ENCODE measurements at places on chromosomes 11 and 22.
A peak's percentile ranks its signal among the peaks of the same experiment; 100 is the strongest.

GRCh38 chr11:68200639-68201038 is 12.5 kb downstream of the KMT5B start:
- DNase-seq = no peak

DNA sequence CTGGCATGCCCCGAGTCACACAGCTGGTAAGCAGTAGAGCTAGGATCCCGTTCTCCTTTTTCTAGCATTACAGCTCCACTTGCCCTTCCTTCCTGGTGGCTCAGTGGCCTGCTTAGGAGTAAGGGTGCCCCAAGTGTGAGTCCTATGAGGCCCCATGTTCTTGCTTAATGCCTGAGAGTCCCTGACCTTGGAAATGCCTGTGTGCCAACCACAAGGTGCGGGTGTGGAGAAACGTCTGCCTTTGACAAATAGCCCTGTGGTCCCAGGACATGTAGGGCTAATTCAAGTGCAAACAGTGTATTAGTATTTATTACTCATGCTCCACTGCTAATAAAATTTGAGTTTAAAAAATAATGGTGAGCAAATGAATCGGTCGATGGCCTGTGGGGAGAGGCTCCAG is 18.4 kb downstream of the GRIK4 start:
- no peak for DNase-seq

- DNase-seq = no peak
These were observed 1.7 kb downstream of the SAMM50 start for GRCh38 chr22:43956805-43957463.

GRCh38 chr22:20244691-20245576 is 23.2 kb downstream of the RTN4R start:
- no peak for DNase-seq

- DNase-seq = no peak
These were observed 132.2 kb upstream of the SESN3 start for GRCh38 chr11:95363164-95363563.

- no peak for DNase-seq
These were observed 48.1 kb downstream of the SMIM38 start for GRCh38 chr11:69203901-69204245.

- peak; percentile 35 for DNase-seq
These were observed 13.4 kb upstream of the ST14 start for GRCh38 chr11:130145975-130146776.

GRCh38 chr11:64742889-64743590 is 902 bp downstream of the RASGRP2 start:
- DNase-seq = no peak

DNA sequence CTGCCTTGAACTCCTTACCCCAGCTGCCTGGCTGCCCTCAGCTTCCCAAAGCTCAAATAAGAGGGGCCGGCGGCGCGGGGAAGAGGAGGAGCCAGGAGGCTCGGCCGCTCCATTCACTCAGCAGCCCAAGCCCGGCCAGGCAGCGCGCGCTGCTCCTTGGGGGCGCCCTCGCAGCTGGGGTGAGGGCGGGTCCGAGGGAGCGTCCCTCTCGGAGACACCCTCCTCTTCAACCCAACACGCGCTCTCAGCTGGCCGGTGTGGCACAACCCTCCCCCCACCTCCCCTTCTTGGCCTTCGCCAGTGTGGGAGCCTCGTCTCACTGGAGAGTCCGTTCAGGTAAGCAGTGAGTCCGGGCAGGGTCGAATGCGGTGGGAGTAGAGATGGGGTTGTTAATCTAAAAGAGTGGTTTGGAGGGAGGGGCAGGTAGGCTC is at the start of gene WT1:
WT1 (minus strand) TSS at position 29 of the 431 bp plus-strand sequence.
- peak; percentile 58 for DNase-seq

DNA sequence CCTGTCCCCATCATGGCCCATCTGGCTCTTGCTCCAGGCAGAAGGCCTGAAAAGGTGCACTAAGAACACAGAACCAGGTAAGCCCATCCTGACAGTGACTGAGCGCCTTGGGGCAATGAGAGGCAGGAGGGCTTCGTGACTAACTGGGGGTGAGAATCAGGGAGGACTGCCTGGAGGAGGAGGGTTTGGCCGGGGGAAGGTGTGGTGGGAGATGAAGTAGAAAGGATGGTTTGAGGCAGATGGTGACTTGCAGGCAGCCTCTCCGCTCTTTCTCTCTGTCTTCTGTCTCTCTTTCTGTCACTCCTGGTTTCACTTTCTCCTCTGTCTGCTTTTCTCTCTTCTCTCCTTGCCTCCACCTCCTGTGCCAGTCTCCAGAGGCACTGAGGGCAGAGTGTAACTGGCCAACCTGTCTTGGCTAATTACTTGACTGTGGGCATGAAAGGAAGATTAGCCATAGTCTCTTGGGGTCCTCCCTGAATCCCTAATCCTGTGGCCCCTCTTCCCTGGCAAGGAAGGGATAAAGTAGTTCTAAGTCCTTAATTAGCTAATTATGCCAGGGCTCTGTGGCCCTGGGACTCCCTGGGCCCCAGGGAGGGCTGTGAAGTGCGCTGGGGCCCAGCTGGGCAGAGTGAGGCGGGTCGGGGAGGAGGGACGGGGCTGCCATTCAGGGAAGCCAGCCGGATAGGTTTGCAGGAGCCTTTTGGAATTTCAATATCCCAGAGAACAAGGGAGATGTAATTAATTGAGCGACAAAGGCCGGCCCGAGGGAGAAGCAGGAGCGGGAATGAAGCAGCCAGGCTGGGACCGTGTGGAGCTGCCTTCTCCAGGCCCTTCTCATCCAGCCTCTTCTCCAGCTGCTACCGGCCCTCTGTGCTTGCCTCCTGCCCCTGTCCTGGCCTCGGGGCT is 61.1 kb downstream of the CACNA1I start:
- no peak for DNase-seq

DNA sequence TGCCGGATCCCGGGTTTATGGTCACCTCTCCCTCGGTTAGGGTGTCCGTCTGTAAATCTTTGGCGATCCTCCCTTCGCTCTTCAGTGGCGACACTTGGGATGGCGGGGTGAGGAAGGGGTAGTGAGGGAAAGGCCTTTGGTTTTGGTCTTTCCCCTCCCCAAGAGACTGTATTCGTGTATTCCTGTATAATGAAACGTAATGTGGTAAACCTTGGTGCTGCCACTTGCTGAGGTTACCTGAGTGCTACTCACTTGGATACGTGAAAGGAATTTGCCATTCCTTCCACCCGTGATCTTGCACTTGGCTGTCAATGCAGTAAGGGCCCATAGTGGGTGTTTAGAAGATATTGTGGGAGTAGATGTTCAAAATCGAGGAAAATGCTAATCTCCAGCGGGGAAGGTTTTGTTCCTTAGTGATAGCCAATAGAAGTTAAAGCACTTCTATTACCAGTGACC is 578 bp upstream of the NUP160 start:
- DNase-seq = no peak

- peak; percentile 99 for DNase-seq
These were observed 8.6 kb downstream of the C11orf91 start for GRCh38 chr11:33692013-33692504.

DNA sequence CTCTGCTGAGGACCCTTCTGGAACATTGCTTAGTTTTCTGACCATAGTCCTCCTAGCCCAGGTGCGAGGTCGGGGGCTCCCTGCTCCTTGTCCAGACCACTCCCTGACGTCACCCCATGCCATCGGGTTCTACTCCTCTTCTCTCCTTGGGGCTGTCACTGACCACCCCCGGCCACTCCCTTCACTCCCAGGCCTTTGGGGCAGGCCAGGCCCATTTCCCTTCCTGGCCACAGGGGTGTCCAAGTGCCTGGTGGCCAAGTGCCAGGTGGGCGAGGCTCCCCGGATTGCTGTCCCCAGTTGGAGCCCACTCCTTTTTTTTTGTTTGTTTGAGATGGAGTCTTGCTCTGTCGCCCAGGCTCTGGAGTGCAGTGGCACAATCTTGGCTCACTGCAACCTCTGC is 19.5 kb downstream of the MRGPRD start:
- no peak for DNase-seq

- DNase-seq = no peak
These were observed 1418.2 kb downstream of the TBC1D22A start for GRCh38 chr22:48180631-48181030.

- DNase-seq = peak; percentile 80
These were observed 105.9 kb upstream of the ARHGAP20 start for GRCh38 chr11:110818032-110818687.

DNA sequence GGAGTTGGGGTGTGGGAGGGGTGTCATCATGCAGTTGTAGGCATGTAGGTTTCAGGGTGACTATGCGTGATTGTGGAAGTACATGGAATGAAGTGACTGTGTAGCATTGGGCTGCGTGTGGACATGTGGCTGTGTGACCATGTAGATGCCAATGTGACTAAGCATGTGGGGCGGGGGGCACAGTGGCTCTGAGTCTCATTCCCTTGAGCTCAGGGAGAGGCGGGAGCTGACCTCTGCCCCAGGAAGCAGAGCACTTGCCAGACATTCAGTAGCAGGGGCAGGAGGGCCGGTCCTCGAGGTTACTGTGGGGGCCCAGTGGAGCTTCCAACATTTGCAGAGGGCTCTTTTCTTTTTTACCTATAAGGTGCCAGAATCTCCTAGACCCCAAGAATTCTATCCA is 440 bp upstream of the KLHL35 start:
- no peak for DNase-seq

GRCh38 chr11:128246364-128246801 is 341.0 kb downstream of the ETS1 start:
- DNase-seq = no peak

DNA sequence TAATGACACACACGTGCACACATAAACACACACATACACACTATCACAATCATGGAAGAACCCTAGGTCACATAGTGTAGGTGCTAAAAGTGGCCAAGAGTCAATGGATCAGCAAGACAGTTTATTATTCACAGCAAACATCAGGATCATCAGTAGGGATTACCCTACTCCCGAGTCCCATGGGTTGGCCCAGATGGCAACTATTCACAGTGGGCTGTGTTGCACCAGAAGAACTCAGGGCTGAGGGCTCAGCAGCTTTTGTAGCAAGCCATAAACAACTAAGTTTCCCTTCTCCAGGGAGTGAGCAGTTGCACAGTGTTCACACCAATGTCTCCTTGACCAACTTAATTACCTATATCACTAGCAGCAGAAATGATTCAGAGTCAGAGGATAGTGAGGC is 20.8 kb downstream of the PRDM11 start:
- DNase-seq = no peak

DNA sequence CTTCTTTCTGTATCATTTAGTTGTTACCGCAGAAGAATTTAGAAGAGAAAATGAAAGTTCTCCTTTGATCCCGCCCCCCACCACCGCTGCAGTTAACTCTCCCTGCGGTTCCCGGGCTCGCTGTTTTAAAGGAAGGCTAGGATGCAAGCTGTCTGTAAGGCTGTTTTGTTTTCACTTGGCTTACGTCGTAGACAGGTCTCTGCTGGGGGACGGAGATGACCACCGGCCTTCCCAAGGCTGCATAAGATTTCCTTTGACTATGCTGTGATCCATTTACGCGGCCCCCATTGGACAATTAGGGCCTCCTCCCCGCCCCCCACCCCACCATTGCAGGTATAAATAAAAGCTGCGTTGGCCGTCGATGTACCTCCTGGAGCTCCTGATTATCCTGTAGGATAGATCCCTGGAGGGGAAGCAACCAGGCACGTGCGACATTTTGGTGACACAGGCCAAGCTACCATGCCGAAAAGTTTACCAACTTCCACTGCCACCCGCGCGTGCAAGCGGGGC is 1.4 kb upstream of the CPT1A start:
- peak; percentile 78 for DNase-seq

- no peak for DNase-seq
These were observed 16.8 kb downstream of the APOL6 start for GRCh38 chr22:35664955-35665587.

DNA sequence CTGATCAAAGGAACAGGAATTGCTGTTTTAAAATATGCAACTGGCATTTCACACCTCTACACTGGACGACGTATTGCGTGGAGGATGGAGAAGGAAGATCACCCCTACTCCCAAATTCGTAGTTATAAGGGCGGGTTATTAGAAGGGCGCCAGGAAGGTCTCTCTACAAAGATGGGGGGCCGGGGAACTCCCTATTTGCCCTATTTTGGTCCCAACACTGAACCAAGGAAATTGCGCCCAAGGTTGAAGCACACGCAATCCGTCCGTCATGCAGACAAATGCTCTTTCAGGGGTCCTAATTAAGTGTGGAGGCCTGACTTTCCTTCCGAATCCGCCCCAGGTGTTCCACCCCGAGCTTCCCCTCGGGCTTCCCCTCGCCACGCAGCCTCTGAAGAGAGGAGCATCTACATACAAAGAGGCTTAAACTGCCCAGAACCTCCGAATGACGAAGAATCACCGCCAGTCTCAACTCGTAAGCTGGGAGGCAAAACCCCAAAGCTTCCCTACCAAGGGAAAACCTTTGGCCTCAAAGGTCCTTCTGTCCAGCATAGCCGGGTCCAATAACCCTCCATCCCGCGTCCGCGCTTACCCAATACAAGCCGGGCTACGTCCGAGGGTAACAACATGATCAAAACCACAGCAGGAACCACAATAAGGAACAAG is 396 bp downstream of the NPAT start:
- no peak for DNase-seq

GRCh38 chr11:119795690-119796089 is 66.7 kb upstream of the NECTIN1 start:
- no peak for DNase-seq

DNA sequence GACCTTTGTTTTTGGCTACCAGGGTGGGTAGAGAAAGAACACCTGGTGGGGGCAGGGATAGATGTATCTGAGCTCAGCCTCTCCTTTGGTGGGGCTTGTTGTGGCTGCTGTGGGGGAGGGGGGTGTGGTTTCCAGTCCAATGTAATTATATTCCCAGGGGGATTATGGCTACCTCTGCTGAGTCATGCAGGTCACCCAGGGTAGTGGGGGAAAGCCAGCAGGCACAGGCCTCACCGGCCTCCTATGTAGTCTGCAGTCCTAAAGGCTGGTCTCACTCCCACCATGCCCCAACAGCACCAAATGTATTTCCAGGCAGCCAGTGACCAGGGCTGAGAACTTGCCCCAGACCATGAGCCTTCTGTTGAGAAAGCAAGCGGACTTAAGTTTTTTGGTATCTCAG is 119.6 kb downstream of the DYNC2H1 start:
- DNase-seq = peak; percentile 3

DNA sequence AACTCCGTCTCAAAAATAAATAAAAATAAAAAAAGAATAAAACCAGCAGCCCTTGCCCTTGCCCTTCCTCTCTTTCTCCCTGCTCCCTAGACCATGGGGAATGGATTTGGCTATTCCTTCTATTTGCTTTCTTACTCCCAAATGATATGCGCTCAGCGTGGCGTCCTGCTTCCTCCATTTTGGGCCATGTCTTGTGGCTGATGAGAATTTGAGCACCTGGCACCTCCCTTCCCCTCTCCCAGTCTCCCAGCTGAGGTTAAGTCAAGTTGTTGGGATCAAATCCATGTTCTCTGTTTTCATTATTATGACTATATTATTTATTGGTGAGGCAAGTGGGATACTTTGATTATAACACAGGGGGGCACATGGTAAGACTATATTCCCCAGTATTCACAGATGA is 10.8 kb upstream of the CTTN start:
- DNase-seq = no peak

Measured in M059J (cell line).